Activated CD8-positive, alpha-beta T cell treated with anti-CD3 and anti-CD28 coated beads, Interleukin-2, amount 10 ng/mL, durations not matched to agents 7 days and 5 days (primary cell): ENCODE measurements at places on chromosomes 12 and 14.

DNA sequence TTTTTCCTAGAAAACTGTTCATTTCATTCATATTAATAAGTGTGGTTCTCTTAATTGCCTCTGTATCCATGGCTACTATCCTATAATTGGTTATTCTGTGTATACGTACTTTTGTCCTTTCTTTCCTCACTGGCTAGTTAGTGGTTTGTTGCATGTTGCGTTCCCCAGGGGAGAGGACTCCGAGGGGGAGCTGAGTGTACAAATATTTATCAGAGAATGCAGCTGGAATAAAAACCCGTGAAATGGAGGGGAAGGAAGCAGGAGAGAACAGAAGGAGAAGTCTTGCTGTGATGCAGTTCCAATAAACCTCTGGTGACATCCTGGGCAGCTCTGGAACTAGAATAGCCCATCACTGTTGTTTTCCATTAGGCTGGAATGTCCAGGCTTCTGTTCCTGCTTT lies 117.1 kb upstream of the RGS6 start:
- no peak for DNase-seq

GRCh38 chr12:25785134-25785533 lies 173.3 kb upstream of the RASSF8 start:
- DNase-seq = no peak

GRCh38 chr12:13270817-13271216 lies 74.3 kb downstream of the EMP1 start:
- DNase-seq = no peak

DNA sequence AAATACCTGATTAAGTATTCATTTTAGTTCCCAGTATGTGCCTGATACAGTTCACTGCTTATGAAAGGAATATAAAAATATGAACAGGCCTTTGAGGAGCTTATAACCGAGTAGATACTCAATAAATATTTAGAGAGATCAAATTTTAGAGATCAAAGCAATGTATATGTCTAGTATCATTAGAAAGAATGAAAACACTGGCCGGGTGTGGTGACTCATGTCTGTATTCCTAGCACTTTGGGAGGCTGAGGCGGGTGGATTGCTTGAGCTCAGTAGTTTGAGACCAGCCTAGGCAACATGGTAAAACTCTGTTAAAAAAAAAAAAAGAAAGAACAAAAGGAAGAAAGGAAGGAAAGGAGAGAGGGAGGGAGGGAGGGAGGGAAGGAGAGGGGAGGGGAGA lies 113.2 kb upstream of the EEA1 start:
- DNase-seq = no peak

- no peak for DNase-seq
Observed at GRCh38 chr12:104930388-104931326, 27.4 kb downstream of the SLC41A2 start.

GRCh38 chr12:54135621-54136350 lies 53.0 kb downstream of the SMUG1 start:
- DNase-seq = no peak

- peak; percentile 56 for DNase-seq
Observed at GRCh38 chr12:50224026-50224692, 57.0 kb upstream of the CERS5 start.

DNA sequence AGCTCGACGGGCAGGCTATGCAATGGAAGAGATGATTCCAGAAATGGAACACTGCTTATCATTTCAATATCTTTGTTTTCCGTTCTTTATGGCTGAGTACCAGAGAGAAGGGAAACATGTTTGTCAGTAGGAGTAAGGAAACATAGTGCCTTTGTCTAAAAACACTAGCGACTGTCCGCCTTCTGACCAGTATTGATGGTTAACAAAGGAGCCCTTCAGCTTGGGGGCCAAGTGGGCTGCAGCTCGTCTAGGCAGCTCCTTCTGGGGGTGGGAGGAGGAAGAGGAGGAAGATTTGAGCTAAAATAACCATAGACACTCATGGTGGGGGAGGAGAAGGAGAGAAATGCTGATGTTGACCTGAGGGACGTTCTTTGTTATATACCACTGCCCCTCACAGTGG lies 15.0 kb downstream of the COQ5 start:
- no peak for DNase-seq

DNA sequence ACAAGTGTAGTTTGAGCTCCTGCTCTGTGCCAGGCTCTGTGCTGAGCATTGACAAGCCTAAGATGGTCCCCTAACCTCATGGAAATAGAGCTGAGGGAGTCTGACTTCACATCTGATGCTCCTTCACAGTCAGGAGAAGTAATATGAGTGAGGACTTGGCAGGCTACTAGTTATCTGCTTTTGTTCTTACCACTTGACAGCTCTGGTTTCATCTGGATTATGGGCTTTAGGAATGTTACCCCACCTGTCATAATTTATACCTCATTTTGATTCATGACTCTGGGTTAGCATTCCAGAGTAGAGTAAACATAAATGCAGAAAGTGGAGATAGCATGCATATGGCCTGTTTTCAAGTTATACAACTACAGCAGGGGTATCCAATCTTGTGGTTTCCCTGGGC lies 40.5 kb downstream of the ATP6V1D start:
- no peak for DNase-seq

GRCh38 chr12:61530456-61530855 lies 729.7 kb upstream of the USP15 start:
- DNase-seq = no peak

- no peak for DNase-seq
Observed at GRCh38 chr12:115801871-115802270, 475.6 kb downstream of the MED13L start.

DNA sequence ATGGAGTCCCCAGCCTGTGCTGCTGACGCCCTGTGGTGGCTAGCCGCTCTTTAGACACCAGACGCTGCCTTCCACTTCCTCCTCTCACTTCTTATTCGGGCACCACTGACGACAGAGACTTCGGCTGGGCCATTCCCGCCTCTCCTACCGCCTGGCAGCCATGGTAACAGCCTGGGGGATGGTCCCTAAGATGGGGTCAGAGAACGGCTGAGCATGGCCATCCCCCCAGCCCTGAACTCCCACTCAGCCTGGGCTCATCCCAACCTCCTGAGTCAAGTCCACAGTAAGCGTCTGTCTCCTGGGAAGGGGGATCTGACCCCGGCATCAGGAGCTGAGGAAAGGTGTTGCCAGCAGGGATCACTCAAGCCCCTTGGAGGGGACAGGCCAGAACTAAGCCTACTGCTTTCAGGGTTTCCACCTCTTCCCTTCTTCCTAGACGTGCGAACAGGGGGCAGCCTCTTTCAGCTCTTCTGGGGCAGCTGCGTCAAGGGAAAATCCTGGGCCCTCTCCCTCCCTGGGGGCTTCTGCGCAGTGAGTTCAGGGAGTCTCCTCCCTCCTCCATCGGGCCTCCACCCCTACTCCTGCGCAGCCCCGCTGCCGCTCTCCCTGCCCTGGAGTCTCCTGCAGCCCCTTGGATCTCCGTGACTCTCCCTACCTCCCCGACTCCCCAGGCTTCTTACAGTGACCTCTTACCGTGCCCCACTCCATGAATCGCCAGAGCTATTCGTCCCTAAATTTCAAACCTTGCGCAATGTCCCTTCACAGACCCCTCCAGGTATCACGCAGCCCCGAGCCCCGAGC lies 643 bp upstream of the TAMALIN start:
- no peak for DNase-seq

GRCh38 chr12:16881986-16882570 lies 276.1 kb upstream of the LMO3 start:
- DNase-seq = no peak

DNA sequence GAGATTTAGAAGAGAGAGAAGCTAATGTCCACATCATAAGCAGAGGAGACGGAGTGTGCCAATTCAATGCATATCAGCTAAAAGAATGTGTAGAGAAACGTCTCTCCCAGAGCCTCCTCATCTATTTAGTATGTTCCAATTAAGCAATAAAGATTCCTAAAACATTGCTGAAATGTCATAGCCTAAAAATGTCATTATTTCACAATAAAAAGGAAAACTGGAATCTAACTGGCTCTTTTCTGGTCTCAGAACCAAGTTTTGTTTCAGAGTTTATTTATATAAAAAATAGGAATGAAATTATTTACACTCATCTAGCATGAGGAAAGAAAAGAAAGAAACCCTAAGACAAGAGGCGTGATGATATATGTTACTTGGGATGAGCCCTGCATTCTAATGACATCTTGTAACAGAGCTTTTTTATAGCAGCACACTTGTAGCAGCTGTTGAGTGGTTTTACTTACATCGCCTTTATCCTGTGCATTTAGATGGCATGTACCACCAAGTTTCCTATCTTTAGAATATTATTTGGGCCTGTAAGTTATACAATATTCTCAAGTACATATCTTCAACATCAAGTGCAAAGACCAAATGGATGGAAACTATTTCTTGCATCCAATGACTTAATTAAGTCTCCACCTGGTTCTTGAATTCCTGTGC lies 266.3 kb upstream of the PRKD1 start:
- DNase-seq = no peak

DNA sequence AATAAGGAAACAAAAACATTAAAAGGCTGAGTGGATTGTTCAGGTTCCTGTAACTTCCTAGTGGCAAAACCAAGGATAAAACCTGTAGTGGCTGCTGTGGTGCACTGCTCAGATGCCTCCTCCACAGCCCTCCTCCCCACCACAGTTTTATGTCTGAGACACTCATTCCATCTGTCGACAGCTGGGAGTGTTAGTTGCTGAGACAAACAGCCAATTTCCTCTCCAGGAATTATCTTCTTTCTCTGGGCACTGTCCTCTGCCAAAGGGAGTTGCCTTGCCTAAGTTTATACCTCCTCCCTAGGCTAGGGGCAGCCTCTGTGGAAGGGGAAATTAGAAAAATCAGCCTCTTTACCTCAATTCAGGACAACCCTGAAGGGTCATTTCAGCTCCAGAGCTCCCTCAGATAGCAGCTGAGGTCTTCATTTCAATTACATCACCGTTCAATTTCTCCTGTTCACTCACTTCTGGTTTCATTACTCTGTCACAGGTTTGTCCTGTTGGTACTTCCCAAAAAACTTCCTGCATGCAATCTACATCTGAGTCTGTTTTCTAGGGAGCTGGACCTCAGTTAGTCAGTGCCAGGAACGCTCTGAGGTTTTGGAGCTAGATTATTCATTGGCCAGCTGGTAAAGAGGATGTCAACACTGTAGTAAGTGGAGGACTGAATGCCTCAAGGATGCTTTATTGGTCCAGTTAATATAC lies 74.9 kb upstream of the ATP2B1 start:
- DNase-seq = no peak

GRCh38 chr12:122043476-122043875 lies 21.8 kb downstream of the BCL7A start:
- no peak for DNase-seq

DNA sequence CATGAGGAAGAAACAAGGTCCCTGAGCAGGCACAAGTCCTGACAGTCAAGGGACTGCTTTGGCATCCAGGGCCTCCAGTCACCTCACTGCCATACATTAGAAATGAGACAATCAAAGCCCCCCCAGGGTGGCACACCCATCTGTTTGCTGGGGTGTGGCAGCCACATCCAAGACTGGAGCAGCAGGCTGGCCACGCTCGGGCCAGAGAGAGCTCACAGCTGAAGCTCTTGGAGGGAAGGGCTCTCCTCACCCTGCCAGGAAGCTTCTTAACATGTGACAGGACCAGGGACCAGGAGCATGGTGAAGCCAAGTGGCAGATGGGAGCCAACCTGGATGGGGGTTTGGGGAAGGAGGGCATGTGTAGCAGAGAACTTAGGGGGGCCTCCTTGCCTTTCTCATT lies 10.0 kb downstream of the CACNB3 start:
- DNase-seq = no peak

- no peak for DNase-seq
Observed at GRCh38 chr12:15837141-15837790, 44.9 kb upstream of the STRAP start.

- no peak for DNase-seq
Observed at GRCh38 chr14:21096438-21096837, 2.0 kb downstream of the ZNF219 start.

DNA sequence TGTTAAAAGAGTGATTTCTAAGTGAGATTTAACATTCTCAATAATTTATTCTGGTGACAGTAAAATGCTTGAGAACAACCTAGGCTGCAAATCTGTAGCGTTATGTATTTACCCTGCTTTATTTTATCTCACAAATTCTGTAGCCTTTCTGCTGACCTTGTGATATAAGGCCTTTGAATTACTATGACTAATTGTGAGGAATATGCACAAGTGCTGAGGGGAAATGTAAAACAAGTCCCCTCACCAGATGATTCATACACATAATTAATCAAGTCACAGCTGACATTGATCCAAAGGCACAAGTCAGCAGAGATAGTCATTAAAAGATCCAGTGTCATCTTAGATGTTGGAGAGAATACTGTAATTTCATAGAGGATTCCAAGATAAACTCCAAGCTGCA lies 992.7 kb upstream of the USP15 start:
- DNase-seq = no peak

GRCh38 chr12:43210485-43211192 lies 341.4 kb downstream of the ADAMTS20 start:
- no peak for DNase-seq

DNA sequence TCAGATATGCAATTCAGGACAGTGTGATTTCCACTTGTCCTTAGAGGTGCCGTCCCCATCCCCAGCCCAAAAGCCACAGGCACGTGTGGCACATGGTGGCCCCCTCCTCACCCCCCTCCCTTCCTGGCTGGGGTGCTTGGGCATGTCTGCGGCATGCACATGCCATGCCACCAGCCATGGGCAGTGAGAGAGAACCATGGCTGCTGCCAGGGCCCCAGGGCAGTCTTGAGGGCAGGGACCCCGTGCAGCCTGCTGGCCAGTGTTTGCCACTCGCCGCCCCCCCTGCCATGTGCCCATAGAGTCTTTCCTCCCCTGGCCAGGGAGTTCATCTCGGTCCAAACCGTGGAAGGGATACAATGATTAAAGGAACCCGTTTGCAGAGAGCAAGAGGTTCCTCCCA lies 41.5 kb downstream of the TNFAIP2 start:
- no peak for DNase-seq

DNA sequence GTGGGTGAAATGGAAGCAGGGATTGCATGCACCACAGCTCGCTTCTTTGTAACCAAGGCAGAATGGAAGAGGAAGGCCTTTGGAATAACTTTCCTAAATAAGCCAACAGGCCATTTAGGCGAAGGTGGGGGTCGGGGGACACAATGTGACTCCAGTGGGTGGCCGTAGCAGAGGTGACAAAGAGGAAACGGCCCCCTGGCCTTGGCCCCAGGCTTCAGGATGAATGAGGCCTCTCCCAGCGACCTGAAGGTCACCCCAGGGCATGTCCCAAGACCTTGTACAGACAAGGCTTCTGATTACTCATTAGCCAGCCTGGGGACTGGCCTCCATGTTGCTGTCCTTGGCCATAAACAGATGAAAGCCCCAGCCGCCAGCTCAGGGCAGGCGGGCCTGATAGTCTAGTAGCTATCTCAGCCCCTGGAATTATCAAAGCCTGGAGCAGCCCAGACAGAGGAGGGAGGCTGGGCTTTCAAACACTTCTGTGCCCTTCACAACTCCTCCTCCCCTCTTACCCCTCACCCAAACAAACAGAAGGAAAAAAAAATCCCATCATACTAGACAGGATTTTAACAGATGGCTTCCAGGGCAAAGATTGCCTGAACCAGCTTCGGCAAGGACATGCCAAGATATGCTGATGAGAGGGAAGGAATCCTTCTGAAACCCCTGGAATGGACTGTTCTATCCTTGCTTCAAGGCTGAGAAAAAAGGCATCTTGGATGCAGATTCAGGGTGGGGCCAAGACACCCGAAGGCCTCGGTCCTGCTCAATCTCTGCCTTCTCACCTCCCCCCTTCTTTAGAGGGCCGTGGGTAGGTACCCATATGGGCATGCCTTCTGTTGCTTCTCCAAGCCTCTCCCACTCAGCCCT lies 142.3 kb upstream of the PARP11 start:
- DNase-seq = no peak
